ENCODE measurements at places on chromosomes 4 and X.

GRCh38 chr4:41839916-41840854 lies 91.7 kb upstream of the PHOX2B start:
- no peak for DNase-seq

GRCh38 chrX:15505101-15505500 lies 4.5 kb downstream of the BMX start:
- DNase-seq = no peak

- DNase-seq = no peak
Observed at GRCh38 chr4:156770140-156770539, 201.5 kb downstream of the PDGFC start.

- DNase-seq = no peak
Observed at GRCh38 chr4:159307929-159308328, 205.1 kb downstream of the RAPGEF2 start.

GRCh38 chrX:137747244-137748043 lies 181.5 kb downstream of the ZIC3 start:
- DNase-seq = no peak

GRCh38 chr4:18419780-18420179 lies 398.2 kb upstream of the LCORL start:
- DNase-seq = no peak

- no peak for DNase-seq
Observed at GRCh38 chrX:47215291-47215900, 3.1 kb upstream of the CDK16 start.

- no peak for DNase-seq
Observed at GRCh38 chr4:138446456-138446855, 204.3 kb upstream of the SLC7A11 start.

GRCh38 chr4:3868211-3869173 lies 102.3 kb downstream of the ADRA2C start:
- no peak for DNase-seq

DNA sequence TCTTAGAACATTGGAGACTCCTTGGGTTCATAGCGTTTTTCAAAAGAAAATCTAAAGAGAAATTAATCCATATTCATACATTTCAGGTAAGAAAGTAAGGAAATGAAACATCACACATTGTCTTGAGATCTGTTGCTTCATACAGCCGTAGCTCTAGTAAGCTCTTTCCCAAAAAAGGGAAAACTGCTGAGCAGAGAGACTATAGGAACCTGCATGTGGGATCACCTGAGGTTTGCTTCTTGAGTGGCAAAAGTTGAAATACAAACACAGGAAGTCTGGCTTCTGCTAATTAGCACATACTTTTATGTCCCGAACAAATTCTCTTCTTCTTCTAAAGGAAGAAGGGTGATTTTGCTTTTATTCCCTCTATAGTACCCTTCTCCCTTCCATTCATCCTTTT lies 57.7 kb downstream of the MRPL1 start:
- DNase-seq = no peak

DNA sequence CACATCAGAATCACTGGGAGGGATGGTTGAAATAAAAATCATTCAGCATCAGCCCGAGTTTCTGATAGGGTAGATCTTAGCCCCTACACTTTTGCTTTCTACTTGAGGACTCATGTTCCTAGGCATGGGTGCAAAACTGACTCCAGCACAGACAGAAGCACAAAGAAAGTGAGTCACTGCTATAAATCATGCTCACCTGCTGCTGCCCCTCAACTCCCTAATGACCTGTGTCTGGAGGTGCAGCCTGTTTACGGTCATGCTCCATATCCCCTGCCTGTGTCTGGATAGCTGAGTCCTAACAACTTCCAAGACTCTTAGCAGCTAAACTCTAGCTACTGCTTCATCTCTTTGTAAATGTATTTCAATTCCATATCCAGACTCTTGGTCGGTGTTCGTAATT lies 57.8 kb downstream of the ADGRA3 start:
- no peak for DNase-seq

DNA sequence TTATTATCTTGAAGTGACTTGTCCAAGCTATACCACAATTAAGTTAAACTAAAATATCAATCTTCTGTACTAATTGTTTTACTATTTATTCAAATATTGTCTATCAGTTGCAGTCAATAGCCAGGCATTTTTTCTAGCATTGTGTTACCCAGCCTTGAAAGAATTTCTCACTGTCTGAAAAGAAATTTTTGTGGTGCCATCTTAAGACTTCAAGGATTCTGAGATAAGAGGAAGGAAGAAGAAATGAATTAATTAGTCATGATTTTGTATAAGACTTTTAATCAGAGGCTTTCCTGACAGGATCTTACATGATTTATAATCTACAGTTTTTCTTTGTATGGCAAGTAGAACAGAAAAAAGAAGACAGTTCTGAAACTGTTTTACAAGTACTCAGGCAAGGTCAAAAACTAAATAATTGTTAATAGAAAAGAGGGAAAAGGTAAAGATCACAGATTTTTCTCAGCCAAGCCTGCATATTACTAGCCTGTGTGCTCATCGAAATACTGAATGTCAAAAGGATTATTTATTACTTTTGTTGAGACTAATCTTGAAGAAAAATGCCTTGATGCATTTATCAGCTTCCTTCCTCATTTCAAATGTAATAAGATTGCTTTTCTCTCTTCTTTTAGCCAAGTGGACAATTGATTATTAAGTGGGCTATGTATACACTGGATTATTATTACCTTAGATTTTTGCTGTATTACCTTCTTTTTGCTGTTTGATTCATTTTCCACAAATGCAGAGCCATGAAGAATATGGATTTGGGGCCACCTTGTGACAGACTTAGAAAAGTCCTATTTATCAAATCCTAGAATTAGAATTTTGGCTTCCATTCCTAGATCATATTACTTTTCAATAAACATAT lies 53.8 kb downstream of the CXCL1 start:
- no peak for DNase-seq

GRCh38 chr4:104941661-104942062 lies 205.0 kb upstream of the TET2 start:
- DNase-seq = no peak

- no peak for DNase-seq
Observed at GRCh38 chrX:39268207-39268606, 466.9 kb downstream of the MID1IP1 start.

DNA sequence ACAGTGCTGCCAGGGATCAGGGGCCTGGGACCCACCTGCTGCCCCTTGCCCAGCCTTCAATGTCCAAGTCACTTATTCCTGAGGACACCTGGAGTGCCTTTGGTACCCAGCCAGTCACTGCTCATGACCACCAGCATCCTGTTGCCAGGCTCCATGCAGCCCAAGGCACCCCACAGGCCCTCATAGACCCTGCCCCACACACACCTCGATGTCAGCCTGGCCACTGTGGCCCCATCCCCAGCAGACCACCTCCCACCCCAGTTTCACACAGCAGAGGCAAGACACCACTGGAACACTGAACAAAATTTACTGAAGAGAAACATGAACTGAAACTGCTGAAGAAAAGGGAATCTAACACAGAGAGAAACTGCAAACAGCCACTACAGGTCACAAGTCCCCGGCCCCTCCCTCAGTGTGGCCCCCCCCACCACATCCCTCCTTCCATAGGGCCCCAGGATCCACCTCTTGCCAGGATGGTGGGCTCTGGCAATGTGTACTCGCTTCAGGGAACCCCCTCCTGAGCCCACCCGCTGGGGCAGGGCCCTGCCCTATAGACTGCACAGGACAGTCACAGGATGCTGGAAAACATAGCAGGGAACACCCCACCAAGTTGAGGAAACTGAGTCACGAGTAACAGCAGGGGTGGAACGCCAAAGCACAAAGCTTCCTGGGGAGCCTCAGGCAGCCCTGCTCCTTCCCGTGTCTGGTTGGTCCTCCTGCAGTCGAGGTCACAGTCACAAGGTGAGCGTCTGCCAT lies 5.2 kb downstream of the PNMA5 start:
- DNase-seq = no peak

DNA sequence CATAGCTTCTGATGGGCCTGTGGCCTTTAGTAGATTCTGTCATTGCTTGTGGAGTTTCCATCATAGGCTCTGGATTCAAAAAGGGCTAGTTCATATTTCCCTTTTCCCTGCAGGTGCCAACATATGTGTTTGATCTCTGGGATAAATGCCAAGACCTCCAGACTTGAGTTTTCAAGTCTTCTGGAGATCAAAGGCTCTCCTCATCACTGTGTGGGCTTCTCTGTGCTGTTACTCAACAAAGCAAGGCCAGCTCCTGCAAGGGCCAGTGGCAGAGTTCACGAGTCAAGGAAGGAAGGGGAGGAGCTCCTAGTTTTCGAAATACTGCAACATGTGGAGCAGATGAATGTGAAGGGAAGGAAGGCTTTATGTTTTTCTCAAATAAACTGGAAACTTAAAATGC lies 62.7 kb upstream of the SCML1 start:
- DNase-seq = no peak

DNA sequence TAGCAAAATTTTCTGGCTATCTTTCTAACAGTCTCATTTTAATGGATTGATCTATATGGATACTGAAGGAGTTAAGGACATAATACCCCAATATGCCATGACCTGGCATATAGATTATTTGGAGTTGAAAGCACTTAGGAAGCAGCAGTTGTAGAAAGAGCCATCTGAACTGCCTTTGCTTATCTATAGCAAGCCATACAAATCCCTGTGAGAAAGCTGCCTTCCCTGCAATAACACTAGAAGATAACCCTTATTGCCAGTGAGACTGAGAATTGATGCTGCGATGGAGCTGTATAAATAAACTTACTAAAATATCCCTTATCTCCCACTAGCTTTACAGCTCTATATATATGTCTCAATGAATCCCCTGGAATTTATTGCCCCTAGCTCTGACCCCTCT lies 346.3 kb downstream of the TECRL start:
- no peak for DNase-seq

DNA sequence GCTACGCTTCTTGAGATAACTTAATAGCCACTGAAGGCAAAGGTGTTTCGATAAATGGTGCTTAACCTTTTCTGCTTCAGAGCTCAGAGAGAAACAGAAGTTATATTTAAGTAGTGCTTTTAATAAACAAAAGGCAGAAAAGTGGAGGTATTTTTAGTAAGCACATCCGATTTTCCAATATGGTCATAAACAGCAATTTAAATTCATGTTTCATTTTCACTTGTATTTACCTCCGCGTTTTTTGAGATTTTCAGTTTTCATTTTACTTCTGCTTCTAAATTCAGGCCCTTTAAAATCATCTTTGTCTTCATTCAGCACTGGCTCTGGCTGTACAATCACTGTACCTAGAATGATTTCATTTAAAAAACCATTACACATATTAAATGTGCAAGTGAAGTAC lies 92.4 kb downstream of the ATRX start:
- no peak for DNase-seq

- DNase-seq = no peak
Observed at GRCh38 chr4:4217113-4217512, 9.6 kb downstream of the OTOP1 start.

GRCh38 chrX:32170481-32170880 lies 1040.9 kb downstream of the DMD start:
- DNase-seq = no peak

DNA sequence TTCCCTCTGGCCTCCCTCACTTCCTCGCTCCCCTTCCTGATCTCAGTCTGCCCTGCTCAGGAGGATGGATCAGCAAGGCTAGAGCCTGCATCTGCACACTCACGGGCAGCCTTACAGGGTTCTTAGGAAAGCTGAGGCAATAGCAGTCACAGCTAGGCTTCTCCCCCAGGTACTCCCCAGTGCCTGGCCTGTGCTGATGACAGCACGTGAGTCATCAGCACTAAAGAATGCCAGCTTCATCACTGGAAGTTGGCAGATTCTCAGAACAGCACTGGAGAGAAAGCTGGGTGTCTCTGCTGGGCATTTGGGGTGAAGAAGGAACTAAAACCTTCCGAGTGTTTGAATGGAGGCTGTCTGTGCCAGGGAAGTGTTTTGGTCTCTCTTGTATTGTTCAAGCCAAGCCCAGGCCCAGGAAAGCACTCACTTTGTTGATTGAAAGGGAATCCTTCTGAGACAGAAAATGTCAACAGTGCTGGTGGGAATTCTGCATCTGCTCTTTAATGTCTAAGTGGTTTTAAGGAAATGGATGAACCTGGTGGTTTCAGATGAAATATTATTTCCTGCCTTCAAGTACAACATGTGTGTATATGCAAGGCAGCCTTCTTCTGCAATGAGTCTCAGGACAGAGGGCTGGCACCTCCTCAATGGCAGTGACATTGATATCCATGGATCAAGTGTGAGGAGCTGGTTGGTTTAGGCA lies 73.0 kb upstream of the SCOC start:
- no peak for DNase-seq

DNA sequence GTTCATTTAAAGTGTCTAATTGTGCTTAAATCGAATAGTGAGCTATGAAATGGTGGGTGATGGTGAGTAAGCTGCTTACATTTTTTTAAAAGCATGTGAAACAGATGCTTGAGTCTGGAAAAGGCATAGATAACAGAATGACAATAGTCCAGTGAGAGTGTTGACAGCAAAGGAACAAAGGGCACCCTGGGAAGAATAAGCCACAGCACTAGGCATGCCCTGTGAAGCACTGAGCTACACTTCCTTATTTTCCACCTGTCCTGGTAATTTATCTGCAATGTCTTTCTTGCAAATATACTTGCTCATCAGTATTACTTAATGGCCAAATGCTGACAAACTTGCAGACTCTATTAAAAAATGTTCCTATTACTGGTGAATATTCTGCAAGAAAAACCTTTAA lies 168.7 kb downstream of the PRDM5 start:
- DNase-seq = no peak

GRCh38 chr4:14152834-14153519 lies 525.5 kb upstream of the BOD1L1 start:
- DNase-seq = no peak

- DNase-seq = no peak
Observed at GRCh38 chr4:3775005-3775404, 8.8 kb downstream of the ADRA2C start.

Data from frontal cortex (tissue), 4 donors.